ENCODE measurements at places on chromosomes 6 and 20.

- DNase-seq: no peak
Measured at GRCh38 chr6:149864578-149865535, 698 bp upstream of the LRP11 start.

DNA sequence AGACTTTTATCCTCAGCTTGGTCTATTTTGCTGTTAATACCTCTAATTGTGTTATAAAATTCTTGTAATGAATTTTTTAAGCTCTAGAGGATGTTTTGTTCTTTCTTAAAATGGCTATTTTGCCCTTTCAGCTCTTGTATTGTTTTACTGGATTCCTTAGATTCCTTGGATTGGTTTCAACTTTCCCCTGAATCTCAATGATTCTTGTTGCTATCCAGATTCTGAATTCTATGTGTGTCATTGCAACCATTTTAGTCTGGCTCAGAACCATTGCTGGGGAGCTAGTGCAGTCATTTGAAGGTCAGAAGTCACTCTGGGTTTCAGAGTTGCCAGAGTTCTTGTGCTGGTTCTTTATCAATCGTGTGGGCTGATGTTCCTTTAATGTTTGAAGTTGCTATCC lies 37.1 kb downstream of the OTOR start:
- no peak for DNase-seq

DNA sequence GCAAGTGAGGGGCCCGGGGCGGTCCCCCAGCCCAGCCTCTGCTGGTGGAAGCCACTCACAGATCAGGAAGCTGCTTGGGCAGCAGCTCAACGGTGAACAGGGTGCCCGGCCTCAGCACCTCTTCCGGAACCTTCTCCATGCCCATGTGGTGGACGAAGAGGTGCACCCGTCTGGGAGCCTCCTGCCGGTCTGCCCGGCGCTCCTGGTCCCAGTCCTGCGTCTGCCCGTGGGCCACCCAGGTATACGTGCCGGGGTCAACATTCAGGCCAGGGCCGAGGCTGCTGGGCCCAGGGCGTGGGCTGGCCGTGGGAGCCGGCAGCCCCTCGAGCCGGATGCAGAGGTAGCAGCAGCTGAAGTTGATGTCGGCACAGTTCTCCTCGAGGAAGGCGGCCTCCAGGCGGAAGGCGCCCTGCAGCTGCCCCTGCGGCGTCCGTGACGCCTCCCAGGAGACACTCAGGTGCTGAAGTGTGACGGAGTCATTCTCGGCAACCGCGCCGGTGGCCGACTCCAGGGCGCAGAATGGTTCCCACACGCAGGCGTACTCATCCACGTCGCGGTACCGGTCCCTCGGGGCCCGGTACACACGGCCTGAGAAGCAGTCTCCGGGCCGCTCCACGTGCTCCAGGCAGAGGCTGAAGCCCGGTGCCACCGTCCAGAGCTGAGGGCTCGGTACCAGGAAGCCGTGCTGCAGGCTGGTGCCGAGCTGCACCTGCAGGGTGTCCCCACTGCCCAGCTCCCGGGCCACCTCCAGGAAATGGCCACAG lies 8.7 kb downstream of the FNDC11 start:
- no peak for DNase-seq

DNA sequence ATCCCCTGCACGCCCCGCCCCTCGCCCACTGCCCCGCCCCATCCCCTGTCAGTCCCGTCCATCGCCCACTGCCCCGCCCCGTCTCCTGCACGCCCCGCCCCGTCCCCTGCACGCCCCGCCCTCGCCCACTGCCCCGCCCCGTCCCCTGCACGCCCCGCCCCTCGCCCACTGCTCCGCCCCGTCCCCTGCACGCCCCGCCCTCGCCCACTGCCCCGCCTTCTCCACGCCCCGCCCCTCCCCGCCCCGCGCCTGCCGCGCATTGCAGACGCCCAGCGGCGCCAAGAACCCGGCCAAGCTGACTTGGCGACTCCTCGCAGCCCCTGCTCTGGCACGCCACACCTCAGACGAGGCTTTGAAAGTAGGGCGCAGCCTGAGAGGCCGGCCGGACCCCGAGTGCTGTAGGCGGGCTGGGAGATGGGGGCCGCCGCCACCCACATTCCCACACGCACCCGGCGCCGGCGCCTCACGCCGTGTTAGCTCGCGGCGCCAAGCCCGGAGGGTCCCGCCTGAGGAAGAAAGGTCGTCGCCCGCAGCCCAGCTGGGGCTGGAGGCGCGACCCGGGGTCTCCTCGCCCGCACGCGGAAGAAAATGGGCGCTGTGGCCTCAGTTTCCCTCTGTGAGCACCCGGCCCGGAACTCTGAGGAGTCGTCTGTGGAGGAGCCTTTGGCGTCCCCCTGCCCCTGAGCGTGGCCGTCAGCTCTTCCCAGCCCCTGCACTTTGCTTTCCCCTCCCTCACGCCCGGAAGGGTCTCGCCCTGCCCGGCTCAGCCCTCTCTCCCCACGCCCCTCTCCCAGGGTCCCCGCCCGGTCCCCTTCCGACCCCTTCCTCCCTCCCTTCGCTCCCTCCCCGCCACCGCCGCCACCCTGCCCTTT lies at the start of gene RAD21L1:
Gene RAD21L1, plus strand, starts transcription at position 262 of the 872 bp plus-strand sequence. CDS start 2,410 bp downstream, outside the sequence.
- peak; percentile 91 for DNase-seq

DNA sequence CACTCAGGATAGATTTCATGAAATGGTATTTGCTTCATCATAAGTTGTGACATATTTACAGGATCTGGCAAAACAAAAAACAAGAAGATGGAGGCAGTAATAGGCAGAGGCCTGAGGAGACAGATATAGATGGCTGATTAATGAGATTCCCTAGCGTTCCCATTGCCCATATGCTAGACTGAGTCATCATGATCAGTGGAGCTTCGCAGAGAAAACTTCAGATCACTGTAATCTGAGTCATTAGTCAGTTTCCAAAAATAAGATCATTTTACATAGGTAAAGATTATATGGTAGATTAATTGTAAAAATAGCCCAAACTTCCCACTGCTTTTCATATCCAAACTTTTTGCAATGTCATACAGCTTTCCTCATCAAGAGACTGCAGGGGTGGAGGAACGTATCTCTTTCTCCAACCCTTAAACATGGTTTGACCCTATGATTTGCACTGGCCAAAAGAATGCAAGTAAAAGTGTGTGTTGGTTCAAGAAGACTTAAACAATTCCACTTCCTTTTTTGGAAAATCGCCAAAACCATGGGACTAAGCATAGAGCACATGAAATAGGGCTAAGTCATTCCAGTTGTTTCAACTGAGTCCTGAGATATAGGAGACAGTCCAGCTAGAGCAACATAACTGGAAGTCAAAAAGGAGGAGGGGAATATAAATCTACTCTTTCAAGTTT lies 626.0 kb downstream of the RNF144B start:
- DNase-seq: no peak

GRCh38 chr6:8539453-8539852 lies 104.1 kb upstream of the SLC35B3 start:
- no peak for DNase-seq

DNA sequence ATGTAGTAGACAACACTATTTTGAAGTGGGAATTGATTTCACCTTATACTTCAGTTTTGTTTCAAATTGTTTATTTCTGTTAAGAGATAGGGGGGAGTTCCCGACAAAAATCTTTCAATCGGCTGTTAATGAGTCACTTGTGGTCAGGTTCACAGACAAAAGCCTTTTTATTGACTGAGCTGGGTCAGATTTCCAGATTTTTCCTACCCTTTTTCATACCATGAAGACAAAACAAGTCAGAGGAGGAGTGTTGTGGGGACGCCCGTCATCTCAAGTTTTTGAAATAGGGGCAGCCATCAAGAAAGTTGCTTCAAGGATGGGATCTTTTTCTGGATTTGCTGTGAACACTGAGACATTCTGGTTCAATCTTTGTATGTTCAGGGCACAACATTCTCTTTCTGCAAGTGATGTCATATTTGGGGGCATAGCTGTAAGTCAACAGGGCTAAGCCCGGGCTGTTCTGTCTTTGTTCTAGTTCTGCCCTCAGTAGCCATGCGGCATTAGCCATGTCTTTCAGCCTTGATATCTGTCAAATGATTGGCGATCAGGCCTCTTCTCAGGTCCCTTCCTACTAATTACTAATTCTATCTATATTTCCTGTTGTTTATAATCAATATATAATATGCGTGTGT lies 496.0 kb upstream of the MARCKS start:
- no peak for DNase-seq
